ENCODE measurements at places on chromosomes 13 and 19. TPM values are rescaled to one million over a fixed set of nuclear protein-coding genes. Genes with fewer than 3 reads are reported as not detected.

The NLRP9 gene
- total RNA-seq: not detected

The AMH gene
- total RNA-seq: 0.99 TPM

The WDR88 gene
- not detected for total RNA-seq

The RAB20 gene
- 10.5 TPM for total RNA-seq

The SCN1B gene
- 86.0 TPM for total RNA-seq

GRCh38 chr13:109778102-109778542 lies 8.3 kb downstream of the IRS2 start:
- no peak for DNase-seq

DNA sequence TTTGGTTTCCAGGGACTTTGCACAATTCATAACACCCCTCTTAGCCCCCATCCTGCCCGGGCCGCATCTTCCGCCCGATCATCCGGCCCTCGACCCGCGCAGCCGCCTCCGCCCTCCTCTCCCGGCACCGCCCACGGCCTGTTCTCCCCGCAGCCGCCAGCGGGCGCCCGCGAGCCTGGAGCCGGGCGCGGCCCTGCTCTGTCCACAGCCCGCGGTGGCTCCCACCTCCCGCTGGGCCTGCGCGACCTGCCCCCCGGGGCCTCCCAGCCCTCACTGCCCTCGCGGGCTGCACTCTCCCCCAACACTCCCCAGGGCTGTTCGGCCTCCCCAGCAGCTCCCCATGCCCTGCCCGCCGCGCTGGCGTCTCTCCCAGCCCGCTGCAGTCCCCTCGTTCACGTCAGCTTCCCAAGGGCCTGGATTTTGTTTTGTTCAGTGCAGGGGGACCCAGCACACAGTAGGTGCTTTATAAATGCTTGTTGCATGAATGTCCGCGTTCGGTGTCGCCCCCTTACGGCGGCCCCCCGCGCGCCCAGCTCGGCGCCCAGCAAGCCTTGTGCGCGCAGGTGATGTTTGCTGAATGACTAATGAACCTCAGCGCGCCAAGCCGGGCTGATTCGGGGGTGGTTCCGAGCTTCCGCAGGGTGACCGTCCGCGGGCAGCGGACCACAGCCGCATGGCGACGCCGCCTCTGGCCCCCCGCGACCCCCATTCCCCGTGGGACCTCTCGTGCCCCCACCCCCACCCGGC lies 4.6 kb upstream of the APC2 start:
- DNase-seq: peak; percentile 65

- DNase-seq: no peak
Observed at GRCh38 chr13:38908574-38908973, 82.1 kb downstream of the STOML3 start.

- DNase-seq: no peak
Observed at GRCh38 chr13:99215184-99215830, 14.7 kb downstream of the UBAC2 start.

GRCh38 chr19:46607448-46607841 lies 6.3 kb downstream of the CALM3 start:
- DNase-seq: no peak

GRCh38 chr19:7701654-7702457 lies at the start of gene FCER2:
FCER2 (minus strand) TSS chr19:7702131; CDS start chr19:7699760, 2,371 bp downstream.
- DNase-seq: no peak

DNA sequence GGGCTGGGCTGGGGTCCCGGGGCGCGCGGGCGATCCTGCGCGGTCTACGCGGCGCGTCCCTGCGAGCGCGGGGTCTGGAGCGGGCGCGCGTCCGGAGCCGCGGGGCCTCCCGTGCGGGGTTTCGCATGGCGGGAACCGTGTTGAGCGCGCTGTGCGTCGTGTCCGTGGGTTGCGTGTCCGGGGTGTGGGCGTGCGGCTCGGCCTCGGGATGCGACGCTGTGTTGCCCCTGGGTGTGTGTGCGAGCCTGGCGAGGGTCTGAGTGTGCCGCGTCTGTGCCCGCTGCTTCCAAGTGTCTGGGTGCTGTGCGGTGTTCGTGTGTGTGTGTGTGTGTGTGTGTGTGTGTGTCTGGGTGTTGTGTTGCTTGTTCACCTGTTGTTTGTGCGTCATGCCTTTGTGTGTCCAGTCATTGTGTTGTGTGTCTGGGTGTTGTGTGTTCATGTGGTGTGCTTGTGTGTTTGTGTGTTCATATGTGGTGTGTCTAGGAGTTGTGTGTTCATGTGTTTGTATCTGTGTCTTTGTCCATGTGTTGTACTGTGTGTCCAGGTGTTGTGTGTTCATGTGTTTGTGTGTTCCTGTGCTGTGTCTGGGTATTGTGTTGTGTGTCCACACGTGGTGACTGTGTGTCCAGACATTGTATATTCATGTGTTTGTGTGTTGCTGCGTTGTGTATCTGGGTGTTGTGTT lies 552 bp downstream of the PLK5 start:
- no peak for DNase-seq

GRCh38 chr13:42798118-42798517 lies 16.7 kb downstream of the FAM216B start:
- no peak for DNase-seq

GRCh38 chr19:30063650-30064347 lies 121.8 kb downstream of the URI1 start:
- DNase-seq: no peak

GRCh38 chr19:35457173-35457572 lies 9.1 kb downstream of the FFAR2 start:
- no peak for DNase-seq

DNA sequence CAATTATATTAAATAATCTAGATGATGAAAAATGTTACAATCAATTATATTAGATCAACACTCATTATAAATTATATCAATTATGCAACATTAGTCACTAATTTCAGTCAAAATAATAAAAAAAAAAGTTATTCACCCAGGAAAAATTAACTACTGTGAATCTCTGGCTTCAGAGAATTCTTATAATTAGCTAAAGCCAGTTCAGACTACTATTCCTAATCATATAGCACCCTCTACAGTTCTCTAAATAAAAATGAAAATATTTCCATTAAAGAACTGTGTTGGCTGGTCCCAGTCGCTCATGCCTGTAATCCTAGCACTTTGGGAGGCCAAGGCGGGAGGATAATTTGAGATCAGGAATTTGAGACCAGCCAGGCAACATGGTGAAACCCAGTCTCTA lies 33.0 kb downstream of the XPO4 start:
- no peak for DNase-seq

- DNase-seq: no peak
Observed at GRCh38 chr19:45995715-45996385, 583 bp downstream of the CCDC61 start.

DNA sequence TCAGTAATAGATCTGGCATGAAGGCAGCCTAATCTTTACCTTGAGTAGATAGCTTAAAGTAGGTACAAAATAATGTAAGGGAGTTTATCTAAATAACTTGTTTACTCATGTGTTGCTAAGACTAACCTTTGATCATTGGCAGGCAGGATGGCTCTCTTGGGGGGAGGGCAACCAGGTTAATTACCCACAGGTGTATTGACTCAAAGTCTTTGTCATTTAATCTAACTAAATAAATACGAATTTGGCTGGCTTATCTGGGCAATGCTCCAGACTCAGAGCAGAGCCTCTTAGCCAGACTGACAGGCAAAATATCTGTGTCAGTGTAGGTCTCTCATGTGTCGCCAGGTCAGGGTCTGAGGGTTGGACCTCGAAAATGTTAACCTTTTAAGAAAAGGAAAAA lies 283.4 kb upstream of the KLHL1 start:
- no peak for DNase-seq

DNA sequence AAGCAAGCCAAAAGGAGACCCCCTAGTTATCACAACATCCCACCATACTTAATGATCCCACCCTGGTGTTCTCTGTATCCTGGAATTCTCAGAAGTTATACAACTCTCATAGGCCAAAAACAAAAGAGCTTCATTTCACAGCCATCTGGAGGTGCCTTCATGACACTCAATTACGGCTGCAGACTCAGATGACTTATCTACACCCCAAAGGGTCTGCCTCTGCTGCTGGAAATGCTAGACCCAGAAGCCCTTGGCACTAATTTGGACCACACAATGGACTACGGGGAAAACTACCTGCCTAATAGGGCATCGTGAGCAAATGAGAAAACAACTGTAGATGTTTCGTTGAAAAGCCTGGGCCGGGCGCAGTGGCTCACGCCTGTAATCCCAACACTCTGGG lies 40.2 kb downstream of the BRD4 start:
- DNase-seq: no peak

- no peak for DNase-seq
Observed at GRCh38 chr13:46587807-46588418, 34.9 kb downstream of the LRCH1 start.

GRCh38 chr13:21181671-21182070 lies 5.2 kb downstream of the MRPL57 start:
- DNase-seq: no peak

DNA sequence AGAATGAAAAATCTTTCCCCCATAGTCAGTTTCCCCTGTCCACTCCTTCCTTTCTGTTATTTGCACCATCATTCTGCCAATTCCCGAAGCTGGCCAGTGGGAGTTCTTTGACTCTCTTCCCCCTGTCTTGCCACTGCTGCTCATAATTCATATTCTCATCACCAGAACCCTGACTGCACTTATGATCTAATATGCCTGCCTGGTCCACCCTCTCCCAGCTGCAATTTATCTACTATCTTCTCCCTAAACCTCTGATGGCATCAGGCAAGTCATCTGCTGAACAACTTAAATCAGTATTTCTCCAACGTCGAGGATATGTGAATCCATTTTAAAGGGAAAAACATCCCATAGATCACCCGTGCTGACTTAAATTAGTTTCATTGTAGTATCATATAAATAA lies 458.0 kb upstream of the GPC6 start:
- no peak for DNase-seq

DNA sequence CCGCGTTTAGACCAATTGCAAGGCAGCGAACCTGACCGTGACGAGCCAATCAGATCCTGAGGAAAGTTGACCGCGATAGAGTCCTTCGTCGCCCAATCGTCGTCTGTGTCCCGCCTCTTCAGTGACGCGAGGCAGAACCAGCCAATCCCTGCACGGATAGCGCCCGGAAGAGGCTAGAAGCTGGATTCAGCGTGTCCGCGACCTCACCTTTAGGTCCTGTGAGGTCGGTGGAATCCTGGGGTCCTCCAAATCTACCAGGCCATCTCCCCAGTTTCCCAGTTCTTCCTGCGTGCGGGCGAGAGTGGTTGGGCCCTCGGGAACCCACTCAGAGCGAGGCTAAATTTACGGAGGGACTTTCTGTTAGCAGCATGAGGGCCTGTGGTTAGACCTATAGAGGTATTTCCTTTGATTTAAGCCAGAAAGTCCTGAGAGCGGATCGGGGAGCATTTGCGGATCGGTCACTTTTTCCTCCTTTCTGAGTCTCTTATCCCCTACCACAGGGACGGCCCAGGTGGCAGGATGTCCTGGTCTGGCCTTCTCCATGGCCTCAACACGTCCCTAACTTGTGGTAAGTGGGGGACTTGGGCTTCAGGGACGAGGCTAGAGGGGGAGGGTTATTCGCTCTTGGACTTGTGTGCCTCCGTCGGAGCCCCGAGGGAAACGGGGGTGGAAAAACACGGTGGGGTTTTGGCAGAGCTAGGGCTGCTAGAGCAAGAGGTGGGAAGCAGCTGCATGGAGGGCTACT lies at the start of gene MRPS12:
MRPS12 (plus strand) TSS at position 169 of the 745 bp plus-strand sequence; CDS start at position 520, 351 bp downstream.
- DNase-seq: peak; percentile 99

DNA sequence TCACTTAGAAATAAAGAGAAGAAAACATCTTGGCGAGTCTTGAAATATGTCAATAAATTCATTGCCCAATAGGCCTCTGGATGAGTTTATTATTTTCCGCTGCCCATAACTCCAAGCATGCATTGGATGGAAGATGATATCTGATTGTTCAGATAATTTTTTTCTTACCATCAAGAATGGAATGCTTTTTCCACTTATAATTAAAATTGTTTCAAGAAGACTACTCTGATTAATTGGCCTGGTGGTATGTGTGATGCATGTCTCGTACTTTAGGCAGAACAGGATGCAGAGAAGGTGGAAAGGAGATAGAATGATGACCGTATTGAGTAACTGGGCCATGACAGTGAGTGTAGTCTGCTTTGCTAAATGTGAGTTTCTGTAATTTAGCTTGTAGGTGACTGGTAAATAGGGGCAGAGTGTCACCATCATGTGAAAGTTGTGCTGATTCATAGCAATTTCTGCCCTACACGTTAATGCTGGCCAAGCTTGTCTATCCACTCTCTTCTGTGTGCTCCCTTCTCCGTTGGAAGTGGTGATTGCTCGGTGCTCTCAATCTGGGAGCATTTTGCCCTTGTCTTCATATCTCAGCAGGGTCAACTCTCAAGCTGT lies 13.5 kb upstream of the SPATA13 start:
- DNase-seq: no peak

DNA sequence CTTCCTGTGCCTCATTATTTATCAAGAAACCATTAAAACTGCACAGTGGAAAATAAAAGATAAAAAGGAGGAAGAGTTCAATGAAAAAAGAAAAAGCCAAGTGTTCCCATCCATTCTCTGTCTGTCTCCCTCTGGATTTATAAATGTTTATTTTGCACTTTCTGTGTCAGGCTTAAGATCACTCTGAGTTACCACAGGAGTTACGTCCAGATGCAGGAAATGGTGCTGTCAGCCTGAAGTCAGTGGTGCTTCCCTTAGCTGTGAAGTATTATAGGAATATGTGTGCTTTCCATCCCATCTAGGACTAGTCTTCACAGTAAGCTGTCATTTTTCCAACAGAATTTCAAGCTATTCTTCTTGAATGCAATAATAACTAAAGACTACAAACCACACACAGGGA lies 420.2 kb downstream of the KCTD12 start:
- DNase-seq: no peak

DNA sequence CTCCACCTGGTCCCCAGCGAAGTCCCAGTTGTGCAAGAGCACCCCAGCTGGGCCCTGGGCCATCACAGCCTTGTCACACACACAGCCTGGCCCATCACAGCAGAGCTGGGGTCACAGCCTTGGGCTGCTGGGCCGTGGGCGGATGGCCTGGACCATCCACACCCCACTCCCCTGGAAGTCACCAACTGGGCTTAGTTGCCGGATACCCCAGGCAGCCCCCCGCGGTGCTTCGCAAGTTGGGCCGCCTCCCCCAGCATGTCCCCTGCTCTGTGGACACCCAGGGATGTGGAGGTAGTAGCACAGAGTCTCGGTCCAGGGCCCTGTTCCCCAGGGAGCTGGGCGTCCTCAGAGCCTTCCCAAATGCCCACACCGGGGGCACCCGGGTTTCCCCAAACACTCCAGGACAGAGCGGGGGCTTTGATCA lies 4.5 kb upstream of the ZNF554 start:
- no peak for DNase-seq

DNA sequence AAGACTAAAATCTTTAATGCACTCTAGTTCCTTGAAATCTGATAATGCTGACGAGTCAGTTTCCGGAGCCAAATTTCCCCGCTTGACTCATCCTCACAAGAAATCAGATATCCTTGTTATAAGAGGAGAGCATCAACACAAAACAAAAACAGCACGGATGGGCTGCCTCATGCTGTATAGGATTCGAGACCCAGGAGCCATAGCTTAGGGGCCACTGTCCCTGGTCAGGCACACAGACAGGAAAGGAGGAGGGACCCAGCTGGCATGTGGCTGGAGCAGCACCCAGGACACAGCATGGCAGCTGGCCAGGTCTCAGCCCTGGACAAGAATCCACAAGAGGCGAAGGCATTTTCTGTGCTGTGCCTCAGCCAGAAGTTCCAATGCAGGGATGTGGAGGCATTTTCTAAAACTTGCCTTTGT lies 110.2 kb upstream of the SPATA13 start:
- DNase-seq: peak; percentile 79
